Stimulated activated CD8-positive, alpha-beta memory T cell treated with anti-CD3 and anti-CD28 coated beads, Interleukin-7, amount 100 ng/mL, for 1 hour (primary cell): ENCODE measurements at places on chromosomes 11 and 22.

DNA sequence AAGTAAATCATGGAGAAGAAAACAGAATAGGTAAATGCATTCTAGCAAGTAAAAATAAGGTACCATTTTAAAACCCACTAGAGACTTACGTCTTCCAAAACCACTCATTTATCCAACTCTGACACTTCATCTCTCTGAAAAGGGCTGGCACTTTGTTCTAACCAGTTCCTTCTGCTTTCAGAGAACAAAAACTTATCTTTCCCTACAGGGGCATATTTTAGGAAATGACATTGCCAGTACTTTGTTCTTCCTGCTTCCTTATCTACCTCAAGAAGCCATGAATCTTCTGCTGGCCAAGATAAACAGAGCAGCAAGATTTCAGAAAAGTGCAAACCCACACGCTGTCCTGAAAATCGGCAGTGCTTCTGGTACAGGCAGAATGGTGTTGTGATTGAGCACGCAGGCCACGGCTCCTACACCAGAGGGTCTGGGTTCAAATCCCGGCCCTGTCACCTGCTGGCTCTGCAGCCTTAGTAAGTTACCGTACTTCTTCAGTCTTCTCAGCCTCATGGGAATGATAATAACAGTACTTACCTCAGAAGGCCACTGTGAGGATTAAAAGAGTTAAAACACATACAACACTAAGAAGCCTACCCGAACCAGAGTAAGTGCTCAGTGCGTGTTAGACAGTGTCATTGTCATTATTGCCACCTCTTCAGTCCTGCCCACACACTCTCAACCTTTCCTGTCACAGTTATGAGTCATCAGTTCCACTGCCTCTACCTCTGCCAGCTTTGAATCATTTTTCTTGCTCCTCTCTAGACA, 11.0 kb downstream of the MPZL3 start:
- DNase-seq = no peak

GRCh38 chr11:12103411-12104225, 6.8 kb upstream of the MICAL2 start:
- no peak for DNase-seq

DNA sequence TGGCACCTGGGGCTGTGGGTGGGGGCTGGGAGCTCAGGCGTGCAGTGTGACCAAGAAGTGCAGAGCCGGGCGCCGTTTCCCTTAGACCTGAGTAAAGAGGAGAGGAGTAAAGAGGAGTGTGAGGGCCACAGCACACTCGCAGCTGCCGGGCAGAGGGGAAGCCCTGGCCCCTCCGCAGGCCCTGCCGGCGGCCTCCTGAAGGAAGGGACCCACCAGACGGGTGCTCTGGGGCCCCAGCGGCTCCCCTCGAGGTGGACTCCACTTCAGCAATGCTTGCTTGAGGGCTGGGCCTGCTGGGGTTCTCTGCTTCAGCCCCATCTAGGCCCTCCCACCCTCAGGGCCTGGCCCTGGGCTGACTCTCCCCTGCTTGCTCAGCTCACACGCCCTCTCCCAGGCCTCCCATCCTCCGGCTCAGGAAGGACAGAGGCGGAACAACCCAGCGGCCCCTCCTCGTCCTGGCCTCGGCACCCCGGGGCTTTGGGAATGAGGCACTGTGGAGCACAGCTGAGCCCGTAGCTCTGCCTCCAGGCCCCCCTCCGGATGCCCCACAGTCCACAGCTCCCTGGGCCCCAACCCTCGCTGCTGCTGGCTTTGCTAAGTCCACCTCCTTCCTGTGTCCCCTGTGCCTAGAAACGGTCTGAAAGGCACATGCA, 1198.7 kb downstream of the BRD1 start:
- no peak for DNase-seq

DNA sequence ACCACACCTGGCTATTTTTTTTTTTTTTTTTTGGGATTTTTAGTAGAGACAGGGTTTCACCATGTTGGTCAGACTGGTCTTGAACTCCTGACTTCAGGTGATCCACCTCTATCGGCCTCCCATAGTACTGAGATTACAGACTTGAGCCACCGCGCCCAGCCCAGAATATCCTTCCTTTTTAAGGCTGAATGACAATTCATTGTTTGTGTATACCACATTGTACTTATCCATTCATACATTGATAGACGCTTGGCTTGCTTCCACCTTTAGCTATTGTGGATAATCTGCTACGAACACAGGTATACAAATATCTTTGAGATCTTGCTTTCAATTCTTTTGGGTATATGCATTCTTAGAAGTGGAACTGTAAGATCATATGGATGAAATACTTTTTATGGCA, 10.8 kb upstream of the RASSF10 start:
- DNase-seq = no peak

DNA sequence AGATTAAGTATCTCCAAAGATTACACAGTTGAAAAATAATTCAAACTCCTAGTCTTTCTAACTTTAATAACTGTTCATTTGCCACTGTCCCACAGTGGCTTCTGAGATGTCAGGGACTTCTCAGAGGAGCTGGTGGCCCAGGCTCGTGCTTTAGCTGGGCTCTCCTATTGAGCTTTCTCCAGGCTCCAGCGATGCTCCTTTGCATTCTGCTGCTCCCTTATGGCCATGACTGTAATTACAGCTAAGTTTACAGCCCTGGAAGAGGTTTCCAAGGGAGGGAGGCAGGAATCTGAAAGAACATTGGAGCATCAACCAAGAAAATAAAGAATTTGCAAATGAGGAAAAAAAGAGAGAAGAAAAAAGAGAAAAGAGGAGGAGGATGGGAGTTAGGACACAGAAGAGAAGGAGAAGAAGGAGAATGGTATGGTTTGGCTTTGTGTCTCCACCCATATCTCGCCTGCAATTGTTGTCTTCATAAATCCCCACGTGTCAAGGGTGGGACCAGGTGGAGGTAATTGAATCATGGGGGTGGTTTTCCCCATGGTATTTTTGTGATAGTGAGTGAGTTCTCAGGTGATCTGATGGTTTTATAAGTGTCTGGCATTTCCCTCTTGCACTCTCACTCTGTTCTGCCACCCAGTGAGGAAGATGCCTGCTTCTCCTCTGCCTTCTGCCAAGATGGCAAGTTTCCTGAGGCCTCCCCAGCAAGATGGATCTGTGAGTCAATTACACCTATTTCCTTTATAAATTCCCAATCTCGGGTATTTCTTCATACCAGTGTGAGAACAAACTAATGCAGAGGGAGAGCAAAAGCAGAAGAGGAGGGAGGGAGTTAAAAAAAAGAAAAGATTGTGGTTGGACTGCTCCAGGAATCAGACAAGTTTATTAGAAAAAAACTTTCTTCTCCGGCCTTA, 857.0 kb downstream of the KCNA4 start:
- no peak for DNase-seq
